ENCODE measurements at places on chromosomes 13 and 19.

DNA sequence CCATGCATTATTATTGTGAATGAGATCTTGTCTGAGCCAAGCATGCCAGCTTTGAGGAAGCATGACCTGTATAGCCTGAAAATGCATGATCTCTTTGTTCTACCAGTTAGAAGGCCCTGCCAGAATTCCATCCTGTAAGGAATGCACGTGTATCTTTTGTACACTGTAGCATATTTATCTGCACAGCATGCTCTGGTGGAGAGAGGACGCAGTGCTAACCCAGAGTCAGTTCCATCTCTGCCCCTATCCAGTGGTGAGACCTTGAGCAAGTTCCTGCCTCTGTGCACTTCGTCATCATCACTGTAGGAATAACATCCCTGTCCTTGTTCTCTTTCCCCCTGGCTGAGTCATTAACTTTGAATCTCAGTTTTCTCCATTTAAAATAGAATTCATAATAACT, 233.8 kb downstream of the SLC7A1 start:
- DNase-seq, result no peak

- no peak for DNase-seq
Measured at GRCh38 chr19:10557603-10558197, 8.1 kb downstream of the KRI1 start.

GRCh38 chr13:38444904-38445303, 95.3 kb downstream of the UFM1 start:
- no peak for DNase-seq

- DNase-seq, result no peak
Measured at GRCh38 chr13:41710771-41711170, 250.1 kb downstream of the VWA8 start.

- DNase-seq, result no peak
Measured at GRCh38 chr13:111130116-111130508, 15.0 kb downstream of the ARHGEF7 start.

DNA sequence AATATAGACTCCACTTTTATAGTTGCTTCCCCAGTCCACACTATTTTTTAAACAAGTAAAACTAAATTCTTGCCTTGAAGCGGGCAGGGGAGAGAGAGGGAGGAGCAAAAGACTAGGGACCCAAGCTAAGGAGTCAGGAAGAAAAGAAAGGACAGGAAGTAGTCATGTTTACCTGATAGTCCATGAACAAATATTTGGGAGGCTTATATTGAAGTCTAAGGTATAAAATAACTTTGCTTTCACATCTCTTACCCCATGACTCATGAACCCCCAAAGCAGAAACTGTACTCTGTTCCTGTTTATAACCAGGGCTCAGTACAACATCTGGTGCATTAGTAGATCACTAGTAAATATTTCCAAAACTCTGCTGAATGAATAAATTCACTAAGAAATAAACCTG, 67.3 kb downstream of the ZAR1L start:
- DNase-seq, result no peak

DNA sequence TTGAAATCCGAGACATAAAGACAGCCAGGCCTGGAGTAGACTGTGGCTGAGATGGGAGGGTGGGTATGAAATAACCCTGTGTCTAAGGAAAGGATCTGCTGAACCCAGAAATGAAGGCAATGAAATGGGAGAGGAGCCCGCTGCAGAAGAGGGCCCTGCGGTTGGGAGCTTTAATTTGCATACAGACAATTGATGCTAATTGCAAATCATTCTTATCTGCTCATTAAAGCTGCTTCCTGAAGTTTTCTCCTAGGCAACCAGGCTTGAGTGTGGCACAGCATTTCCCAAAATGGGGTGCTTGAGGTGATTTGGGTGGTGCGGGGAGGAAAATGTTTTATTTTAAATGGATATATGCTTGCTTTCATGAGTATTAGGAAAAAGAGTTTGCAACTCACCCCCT, 55.4 kb downstream of the DPF1 start:
- DNase-seq, result peak; percentile 14

DNA sequence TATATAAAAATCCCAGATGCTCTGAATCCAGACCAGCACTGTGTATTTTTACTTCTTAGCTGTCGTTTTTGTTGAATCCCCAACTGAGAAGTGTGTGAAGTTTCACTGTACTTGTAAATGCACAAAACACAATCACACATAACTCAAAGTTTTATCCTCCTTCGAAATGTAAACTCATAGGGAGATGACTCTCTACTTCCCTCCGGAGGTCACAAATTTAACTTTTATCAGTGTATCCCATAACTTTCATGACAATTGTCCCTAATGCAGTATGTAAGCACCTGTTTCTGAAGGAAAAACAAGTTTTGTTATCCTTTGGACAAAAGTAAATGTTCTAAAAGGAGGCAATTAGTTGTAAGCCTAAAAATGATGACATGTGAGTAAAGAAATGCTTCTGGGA, 665.0 kb upstream of the SLITRK6 start:
- DNase-seq, result peak; percentile 14

DNA sequence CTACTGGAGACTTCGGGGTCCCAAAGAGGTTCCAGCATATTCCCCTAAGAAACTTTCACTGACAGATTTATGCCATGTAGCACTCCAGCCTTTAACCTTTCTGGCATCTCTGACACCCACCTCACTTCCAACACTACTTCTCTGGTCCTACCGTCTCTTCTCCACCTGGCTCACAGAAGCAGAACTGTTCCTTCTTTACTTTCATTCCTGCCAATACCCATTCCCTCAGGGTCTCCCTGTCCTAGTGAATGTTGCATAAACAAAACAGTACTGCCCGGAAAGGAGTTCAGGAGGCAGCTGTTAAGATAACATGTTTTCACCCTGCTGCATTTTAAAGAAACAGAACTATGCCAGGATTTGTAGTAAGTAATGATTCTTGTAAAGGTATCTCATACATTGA, 136.0 kb upstream of the MIR17HG start:
- no peak for DNase-seq

- no peak for DNase-seq
Measured at GRCh38 chr13:49248622-49249002, 887 bp downstream of the CDADC1 start.

DNA sequence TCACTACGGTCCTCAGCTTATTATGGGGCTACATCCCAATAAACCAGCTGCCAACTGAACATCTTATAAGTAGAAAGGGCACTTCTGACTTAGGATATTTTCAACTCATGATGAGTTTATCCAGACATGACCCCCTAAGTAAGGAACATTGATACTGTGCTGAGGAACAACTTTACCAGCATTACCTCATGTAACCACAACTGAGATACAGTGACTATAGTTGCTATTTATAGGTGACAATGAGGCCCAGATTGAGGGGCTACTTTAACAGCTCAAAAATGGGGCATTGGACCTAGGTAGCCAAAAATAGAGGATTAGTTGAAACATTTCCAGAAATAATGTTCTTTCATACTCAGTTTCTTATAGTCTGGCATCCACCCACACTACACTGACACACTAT, 26.8 kb downstream of the SKA3 start:
- DNase-seq, result no peak

GRCh38 chr19:13011653-13012389, 16.5 kb downstream of the NFIX start:
- DNase-seq, result no peak

DNA sequence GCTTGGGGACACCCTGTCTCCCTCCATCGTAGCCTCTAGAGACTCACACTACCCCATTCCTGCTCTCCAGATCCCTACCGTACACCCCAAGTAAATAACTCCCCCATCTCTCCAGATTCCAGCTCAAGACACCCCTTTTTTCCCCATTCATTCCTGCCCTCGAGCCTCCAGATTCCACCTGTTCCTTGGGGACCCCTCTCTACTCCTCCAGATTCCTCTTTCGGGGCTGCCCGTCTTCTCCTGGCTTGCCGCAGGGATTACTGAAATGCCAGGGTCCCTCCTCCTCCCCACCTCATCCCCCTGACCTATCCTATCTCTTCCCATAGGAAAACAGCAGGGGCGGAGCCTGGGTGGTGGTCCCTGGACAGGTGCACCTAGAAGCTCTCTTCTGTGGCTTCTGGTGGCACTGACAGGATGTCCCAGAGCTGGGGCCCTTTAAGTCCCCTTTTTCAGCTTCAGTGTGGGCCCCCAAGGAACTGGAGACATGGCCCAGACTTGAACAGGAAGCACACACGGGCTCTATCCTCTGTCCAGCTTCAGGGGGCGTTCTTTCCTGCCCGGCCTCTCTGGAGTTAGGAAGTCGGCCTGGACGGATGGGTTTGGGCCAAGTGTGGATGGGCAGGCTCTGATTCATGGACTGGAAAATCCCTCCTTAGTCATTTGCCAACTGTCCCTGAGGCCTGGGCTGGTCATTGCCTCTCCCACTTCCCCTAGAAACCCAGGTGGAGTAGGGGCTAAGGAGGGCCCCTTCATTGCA, 1.2 kb downstream of the ZSWIM4 start:
- no peak for DNase-seq

- no peak for DNase-seq
Measured at GRCh38 chr13:98868932-98869331, 108.9 kb downstream of the DOCK9 start.

GRCh38 chr13:44819245-44819644, 170.0 kb downstream of the NUFIP1 start:
- no peak for DNase-seq

DNA sequence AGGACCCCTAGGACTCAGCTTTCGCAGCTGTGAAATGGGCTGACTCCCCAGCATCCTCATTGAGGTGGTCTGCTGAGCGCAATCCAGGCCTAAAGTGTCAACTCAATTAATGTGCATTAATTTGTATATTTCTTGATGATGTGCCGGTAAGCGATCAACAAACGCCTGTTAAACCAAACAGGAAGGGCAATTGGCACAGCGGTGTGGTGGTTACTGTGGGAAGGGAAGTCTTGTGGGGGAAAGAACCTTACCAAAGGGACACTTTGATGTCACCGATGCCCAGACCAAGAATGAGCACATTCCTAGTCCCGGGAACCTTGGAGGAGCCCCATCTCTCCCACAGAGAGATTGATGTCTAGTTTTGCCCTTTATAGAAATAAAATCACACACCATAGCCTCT, 1.6 kb downstream of the JAK3 start:
- DNase-seq, result no peak

DNA sequence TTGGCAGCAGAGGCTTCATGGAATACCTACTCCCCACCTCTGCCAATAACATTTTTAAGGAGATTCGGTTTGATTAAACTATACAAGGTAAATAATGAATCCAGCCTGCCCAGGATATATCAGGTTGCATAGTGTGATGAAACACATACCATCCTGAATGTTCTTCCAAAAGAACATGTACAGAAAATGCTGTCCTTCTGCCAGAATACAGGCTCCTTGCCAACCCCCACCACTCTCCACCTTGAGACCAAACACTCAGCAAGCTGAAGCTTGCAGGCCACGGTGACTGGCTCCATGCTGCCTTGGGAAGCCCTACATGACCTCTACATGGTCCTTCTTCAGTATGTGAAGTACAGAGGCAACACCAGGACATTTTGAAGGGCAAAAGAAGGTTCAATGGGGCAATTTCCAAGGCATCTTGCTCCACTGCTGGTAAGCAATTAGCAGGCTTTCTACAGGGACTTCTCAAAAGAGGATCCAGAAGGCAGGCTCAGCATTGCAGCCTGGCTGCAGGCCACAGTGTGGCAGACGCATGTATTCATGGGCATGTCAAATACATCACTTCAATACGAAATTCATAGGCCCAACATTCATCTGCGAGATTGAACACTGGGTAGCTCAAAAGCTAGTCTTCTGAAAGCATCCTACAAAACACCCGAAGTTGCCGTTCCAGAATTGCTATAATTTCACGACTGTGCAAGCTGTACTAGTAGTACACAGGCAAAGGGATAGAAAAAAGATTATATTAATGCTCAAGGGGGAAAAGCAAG, 62.4 kb upstream of the SERP2 start:
- DNase-seq, result no peak

DNA sequence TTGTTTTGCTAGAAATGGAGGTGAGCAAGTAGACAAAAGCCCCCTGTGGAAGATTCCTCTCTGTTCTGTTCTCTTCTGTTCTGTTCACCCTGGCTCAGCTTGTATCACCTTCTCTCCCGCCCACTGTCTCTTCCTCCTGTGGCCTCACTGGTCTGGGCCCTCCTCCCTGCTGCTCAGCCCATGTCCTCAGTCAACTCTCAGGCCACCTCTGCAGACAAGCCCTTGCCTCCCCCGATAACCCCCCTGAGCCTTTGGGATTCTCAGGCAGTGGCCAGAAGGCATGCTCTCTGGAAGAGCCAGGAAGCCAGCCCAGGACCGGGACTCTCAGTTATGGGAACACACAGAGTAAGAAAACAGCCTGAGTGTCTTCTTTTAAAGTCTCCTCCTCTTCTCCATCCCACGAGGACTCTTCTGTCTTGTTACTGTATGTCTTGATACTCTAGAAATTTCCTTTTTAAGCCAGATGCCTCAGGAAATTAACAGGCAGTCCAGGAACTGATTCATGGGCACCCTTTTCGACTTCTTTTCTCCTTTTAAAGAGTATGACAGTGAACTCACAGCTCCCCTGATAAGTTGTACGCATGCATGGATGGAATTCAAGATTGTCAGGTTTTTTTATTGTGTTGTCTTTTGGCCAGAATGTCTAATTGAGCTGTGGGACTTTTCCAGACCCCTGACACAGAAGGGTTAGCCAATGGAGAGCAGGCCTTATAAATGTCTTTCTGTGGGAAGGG, 33.7 kb downstream of the SHISA2 start:
- DNase-seq, result no peak

GRCh38 chr19:30799865-30800755, 427.9 kb downstream of the ZNF536 start:
- peak; percentile 34 for DNase-seq

DNA sequence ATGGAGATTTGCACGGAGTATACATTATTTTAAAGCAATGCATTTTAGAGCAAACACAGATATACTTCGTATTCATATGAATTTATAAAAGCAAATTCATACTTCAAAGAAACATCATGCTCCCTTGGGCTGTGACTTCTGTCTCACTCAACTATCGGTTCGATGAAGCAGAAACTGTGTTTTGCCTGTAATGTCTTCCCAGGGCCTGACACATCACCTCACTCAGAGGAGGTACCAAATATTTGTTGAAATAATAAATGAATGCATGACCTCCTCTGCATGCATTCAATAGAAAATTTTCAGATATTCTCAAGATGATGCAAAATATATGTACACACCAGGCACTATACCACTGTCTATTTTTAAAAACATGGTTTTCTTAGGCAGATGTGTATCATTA, 432.7 kb downstream of the EFNB2 start:
- DNase-seq, result no peak

DNA sequence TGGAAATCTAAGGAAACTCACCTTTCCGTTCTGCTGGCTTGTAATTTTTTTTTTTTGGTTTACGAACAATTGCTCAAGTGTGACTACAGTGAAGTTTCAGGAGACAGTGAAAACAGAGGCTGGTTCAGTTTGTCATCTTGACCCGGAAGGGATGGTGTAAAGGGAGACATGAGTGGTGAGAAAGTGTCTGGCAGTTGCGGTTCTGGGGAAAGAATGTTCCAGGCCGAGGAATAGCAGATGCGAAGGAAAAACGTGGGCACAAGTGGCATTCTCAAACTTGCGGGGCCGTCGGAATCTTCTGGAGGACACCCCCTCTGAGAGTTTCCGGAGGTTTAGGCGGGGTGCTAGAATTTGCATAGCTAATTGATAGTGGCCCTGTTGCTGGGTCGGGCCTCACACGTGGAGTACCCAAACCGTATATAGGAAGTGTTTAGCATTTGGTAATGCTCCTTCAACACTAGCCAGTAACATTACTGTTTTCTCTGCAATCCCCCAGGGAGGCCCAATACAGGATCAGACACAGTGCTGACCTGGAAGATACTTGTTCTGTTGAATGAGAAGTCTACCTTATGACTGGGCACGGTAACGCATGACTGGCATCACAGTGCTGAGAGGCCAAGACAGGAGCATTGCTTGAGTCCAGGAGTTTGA, 2.8 kb upstream of the TNFSF9 start:
- peak; percentile 8 for DNase-seq
